ENCODE measurements at places on chromosomes 16 and 17.

GRCh38 chr17:10294180-10294579 is 78.6 kb downstream of the MYH13 start:
- DNase-seq: no peak

GRCh38 chr16:23334457-23334853 is 32.4 kb downstream of the SCNN1B start:
- DNase-seq: no peak

DNA sequence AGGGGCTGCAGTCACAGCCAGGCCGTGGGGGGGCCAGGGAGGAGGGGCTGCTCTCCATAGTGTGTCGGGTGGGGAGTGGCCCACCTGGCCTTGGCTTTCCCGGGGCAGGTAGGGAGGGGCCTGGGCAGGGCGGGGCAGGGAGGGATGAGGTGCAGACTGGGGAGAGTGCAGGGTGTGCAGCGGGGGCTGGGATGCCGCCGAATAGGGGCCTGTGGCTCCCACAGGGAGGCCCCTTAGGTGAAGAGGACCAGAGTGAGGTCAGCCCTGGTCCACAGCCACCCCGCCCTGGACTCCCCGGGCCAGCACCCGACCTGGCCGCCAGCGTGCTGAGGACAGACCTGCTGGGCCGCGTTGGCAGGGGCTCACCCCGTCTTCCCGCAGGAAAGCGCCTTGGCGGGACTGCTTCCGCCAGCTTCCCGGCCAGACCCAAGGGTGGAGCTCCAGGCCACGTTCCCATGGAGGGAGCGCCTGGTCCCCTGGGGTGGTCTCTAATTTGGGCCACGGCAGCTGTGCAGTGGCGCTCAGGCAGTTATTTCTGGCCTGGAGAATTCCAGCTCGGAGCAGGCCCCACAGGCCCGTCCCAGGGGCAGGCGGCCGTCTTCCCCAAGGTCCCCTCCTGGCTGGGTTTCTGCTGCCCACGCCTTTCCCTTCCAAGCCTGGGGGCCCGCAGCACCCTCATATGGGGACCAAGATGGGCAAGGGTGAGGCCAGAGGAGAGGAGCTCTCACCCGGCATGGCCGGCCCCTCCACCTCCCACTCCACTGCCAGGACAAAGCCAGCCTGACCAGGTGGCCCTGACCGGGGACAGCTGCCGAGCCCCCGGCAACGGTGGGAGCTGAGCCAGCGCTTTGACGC is 27.9 kb downstream of the CACNA1H start:
- DNase-seq: no peak

GRCh38 chr16:253833-254232 is 19.2 kb downstream of the FAM234A start:
- no peak for DNase-seq

DNA sequence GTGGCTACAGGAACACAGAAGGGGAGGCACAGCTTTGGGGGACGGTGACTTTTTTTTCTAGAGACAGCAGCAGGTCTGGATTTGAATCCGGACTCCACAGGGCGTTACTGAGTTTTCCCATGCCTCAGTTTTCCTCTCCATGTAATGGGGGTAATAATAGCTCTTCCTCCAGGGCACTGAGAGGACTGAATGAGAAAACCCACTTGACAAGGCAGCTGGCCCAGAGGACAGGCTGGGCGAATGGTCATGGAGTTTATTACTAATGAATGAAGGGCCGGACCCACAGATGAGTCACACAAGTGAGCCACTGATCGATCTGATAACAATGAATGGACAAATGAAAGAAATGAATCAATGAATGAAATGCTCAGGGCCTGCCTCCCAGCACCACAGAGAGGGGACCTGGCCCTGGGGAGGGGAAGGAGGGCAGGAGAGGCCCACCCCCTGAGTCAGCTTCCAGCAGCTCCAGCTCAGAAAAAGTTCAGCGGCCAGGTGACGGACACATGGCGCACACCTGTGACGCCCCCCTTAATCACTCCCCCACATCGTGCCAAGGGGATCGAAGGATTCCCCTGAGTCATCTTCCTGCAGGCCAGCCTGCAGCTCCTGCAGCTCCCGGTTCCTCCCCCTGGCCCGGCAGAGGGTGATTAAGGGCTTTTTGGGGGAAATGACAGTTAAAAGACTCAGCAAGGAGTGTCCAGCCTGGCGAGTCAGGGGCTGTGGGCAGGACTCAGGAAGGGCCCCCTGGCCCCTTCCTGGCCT is 54.3 kb downstream of the SOCS1 start:
- peak; percentile 12 for DNase-seq

DNA sequence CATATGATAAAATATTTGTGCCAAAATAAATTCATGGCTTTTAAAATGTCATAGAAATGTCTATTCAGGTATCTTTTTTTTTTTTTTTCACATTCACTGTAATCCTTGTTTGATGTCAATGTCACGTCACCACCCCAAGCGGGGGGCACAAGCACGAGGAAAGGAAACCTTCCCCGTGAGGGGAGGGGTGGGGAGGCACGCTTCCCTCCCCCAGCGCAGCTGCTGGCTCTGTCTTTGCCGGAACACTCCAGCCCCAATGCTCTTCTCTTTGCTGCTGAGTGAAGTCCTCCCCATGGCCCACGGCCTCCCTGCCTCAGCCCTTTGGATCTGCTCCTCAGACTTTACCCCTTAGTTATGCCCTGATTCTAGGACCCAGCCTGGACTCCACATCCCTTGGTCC is 1.5 kb downstream of the SLC35G3 start:
- no peak for DNase-seq

- no peak for DNase-seq
These were observed 149.0 kb upstream of the FAM20A start for GRCh38 chr17:68750208-68750562.

GRCh38 chr16:66510711-66511601 is 39.0 kb downstream of the TK2 start:
- DNase-seq: no peak

- DNase-seq: no peak
These were observed 142.0 kb downstream of the SSH2 start for GRCh38 chr17:29787995-29788394.

DNA sequence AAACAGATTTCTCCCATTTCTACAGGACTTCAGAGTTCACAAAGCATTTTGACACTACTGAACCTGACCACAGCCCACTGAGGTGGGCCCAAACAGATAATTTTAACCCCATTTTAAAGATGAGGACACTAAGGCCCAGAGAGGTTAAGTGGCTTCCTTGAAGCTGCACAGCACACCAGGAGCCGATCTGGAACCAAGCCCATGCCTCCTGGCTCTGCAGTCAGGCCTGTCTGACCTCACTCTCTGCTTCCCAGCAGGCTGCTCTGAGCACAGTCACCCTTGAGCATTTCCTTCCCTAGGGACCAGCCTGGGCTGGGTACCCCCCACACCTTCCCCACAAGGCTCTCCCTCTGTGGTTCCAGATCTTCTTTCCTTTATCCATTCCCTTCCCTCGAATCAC is 252.2 kb downstream of the ENGASE start:
- no peak for DNase-seq

DNA sequence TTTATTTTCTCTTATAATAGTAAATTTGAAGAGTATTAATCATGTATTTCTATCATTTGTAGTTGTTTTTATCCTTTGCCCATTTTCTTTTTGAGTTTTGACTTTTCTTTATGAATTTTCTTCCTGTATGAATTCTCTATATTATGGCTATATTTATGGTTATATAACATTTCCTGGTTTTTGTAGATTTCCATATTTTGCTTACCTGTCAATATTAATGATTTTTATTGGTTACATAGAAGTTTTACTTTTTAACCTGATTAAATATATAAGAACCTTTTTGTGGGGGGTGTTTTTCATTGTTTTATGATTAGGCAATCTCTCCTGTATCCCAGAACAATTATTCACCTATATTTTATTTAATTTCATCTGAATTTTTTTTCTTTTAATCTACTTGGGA is 93.2 kb downstream of the AATF start:
- DNase-seq: no peak

DNA sequence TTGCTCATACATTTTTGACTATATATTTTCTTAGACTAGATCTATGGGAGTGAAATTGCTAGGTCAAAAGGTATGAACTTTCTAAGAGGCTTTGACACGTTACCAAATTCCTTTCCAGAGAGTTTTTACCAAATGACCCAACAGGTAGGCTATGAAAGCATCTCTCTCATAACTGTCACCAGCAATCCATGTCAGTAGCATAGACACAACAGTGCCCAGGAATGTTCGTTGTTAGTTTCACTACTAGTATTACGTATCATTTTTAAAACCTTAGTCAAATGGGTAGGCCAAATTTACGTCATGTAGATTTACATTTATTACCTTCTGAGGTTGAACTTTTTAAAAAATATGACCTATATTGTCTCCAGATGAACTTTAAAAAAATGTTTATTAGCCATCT is 66.8 kb downstream of the MARCHF10 start:
- no peak for DNase-seq

- no peak for DNase-seq
These were observed 21.0 kb downstream of the FBXO39 start for GRCh38 chr17:6796887-6797490.

DNA sequence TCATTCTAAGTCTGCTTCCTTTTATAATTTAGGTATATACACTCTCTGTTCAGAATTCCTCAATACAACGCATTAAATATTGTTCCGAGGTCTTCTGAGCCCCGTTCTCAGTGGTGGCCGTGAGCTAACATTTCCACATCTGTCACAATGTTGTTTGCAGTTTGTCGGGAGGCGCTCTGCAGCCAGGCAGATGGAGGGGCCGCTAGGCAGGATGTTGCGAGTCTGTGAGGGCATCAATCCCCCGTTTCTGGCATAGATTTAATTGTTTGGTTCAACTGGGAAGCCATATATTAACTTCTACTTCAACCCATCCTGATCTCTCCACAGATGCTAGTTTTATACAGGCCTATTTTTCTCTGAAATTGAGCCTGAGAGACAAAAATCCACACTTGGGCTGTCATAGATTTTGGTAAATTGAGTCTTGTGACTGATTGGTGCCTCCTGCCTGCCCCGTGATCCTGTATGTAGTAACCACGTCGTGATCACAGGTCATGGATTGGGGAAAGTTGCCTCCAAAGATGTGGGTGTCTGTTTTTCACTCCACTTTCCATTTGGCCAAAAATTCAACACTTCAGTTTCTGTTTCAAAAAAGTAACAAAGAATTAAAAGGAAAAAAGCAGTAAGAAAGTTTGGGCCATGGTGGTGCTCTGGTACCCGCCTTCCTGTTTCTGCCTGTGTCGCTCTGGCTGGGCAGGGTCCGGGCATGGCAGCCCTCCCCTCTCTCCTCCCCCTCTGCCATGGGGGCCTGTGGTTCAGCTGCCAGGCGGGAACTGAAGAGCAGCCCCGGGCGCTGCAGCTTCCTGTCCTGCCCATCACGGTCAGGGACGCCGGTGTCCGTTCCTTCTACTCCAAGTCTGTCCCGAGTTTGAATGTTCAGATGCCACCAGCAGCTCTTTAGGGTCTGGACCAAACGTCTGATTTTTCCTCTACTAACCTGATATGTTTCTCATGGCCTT is 41.5 kb downstream of the RPTOR start:
- DNase-seq: no peak

DNA sequence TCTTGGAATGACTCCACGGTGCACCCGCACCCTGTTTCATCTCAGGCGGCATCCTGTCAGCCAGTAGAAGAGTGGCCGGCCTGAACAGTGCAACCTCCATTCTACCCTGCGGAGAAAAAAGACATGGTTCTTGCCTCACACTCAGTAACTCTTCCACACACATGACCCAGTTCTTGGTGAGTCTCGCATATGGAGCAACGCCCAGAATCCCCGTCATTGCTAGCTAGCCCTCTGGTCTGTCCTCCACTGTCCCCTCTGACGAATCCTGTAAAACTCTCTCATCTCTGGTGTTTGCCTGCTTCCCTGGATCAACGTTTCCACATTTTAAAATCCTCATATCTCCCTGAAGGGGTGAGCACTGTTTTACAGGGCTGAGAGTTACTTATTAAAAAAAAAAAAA is 4.2 kb upstream of the RDM1 start:
- no peak for DNase-seq

DNA sequence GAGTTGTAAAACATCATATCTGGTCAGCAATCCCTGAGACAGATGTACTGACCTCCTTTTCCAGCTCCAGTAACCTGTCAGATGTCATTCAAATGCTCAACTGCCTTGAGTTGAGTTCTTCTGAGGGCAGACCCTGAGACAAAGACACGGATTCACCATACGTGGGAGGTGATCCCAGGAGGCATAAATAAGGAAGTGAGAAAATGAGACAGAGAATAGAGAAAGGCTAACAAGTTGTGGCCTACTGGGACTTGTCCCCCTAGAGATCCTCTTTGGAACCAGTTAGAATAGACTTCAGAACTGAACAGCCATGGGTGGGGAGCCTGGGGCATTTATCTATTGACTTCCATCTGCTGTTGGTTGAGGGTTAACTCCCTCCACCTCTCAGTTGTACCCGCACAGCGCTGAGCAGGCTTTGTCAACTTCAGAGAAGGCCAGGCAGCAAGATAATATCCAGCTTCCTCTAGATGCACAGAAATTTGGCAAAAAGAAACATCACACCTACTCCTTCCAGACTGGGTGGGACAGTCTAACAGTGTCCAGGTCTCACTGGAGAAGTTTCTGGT is 123.0 kb upstream of the DYNLRB2 start:
- DNase-seq: no peak

GRCh38 chr17:1714427-1714979 is 4.3 kb upstream of the TLCD2 start:
- peak; percentile 32 for DNase-seq

DNA sequence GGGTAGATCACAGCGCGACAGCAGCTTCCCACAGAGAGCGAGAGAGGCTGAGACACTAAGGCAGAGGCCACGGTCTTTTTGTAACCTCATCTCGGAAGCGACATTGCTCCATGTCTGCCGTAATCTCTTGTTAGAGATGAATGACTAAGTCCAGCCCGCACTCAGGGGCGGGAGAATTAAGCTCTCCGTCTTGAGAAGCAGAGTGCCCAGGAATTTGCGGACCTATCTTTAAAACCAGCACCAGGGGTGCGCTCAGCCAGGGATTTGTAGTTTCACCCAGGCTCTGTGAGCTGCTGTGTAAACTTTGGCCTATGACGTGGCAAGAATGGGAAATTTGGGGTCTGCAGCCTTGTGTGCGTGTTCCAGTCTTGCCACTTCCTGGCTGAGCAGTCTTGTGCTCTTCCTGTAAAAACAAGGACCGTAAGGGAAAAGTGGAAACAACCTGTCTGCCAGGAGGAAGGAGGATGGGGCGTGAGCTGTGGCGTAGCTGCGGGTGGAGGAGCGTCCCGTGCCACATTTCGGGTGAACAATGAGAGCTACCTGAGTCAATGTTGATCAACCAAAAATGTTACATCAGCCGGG is 16.0 kb upstream of the JPH3 start:
- no peak for DNase-seq

DNA sequence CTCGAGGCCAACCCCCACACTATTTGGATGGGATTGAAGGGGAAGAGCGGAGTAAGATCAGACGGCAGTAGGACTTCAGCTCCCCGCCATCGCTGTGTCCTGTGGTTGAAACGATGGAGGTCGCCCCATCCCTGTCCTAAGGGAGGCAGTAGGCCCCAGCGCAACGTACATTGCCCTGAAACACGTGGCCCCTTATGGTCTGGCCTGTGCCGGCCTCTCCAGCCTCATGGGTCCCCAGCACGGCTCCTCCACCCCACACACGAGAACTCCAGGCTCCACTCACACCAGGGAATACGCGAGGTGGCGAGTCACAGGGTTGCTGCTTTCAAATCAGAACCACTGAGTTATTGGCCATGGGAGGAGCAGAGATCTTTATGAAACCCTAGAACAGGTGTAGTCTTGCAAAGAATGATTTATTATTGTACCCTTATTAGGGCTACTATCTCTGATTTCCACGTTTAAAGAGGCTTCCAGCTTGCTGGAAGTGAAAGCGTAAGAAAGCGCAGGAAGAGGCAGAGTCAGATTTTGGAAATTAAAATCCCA is 669 bp upstream of the DCTPP1 start:
- peak; percentile 49 for DNase-seq

- DNase-seq: no peak
These were observed 72.4 kb downstream of the PGS1 start for GRCh38 chr17:78450696-78451345.
